NCI-H2029 treated with DMSO at 0.1 percent for 48 hours (cell line): ENCODE measurements at places on chromosomes 5 and 9.

GRCh38 chr5:9545136-9545991 is 511 bp downstream of the SEMA5A start:
- no peak for DNase-seq

DNA sequence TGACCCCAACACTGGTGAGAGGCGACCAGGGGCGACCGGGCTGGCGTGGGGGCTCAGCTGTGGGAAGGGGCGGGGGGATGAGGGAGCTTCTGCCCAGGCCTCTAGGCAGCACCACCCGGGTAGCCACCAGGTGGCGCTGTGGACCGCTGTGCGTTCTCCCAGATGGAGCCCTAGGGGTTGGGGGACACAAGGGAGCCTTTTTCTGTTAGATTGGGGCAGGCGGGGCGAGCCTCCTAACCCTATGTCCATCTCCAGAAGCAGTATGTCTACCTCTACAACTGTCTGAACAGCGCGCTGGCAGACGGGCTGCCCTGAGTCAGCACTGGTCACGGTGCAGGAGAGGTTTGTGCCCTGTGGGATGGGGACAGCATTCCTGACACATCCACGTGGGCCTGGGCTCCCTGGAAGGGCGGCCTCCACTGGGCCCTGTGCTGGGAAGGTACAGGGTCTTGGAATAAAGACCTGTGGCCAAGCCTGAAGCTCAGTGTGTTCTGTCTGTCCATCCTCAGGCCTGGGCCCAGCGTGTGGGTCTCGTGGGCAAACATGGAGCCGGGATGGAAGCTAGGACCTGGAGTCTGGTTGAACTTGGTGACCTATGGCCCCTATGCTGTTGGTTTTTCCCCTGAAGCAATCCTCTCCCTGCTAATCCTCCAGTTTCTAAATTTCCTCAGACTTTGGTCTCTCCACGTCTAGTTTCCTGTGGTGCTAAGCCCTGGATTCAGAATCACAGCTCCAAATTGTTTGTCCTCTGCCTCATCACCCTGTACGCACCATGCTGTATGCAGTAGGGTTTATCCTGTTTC is 23.1 kb upstream of the SPTLC1 start:
- DNase-seq, result no peak

- DNase-seq, result no peak
Observed at GRCh38 chr5:119338326-119338946, 17.4 kb upstream of the TNFAIP8 start.

- no peak for DNase-seq
Observed at GRCh38 chr9:132551556-132551955, 30.9 kb upstream of the BARHL1 start.

DNA sequence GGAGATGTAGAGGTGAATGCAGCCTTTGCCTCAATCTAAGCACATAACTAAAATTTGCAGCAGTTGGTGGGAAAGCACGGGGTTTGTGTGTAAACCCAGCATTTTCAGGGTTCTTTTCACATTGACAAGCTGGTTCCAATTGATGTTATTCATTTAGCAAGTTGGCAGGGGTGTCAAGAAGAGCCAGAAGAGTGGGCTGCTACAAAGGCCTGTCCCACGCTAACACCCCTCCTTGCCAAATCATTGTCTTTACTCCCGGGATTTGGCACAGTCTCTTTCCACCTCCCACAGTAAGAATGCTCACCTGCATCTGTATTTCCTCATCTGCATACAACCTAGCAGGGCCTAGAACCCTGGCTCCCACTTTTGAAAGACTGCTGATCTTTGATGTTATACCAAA is 11.8 kb downstream of the RGMB start:
- no peak for DNase-seq

- DNase-seq, result no peak
Observed at GRCh38 chr5:95238560-95239325, 46.2 kb downstream of the MCTP1 start.

GRCh38 chr5:131513780-131514179 is 121.2 kb downstream of the RAPGEF6 start:
- DNase-seq, result no peak

- DNase-seq, result no peak
Observed at GRCh38 chr5:41194339-41194738, 19.0 kb downstream of the C6 start.

- no peak for DNase-seq
Observed at GRCh38 chr5:150013931-150014330, 13.4 kb downstream of the HMGXB3 start.

- no peak for DNase-seq
Observed at GRCh38 chr5:18003784-18004183, 369.5 kb downstream of the TAF11L14 start.

- no peak for DNase-seq
Observed at GRCh38 chr9:123445981-123446610, 90.1 kb downstream of the CRB2 start.

GRCh38 chr9:75161116-75161857 is 73.0 kb downstream of the OSTF1 start:
- DNase-seq, result no peak

- no peak for DNase-seq
Observed at GRCh38 chr5:158770506-158770905, 329.2 kb downstream of the EBF1 start.

DNA sequence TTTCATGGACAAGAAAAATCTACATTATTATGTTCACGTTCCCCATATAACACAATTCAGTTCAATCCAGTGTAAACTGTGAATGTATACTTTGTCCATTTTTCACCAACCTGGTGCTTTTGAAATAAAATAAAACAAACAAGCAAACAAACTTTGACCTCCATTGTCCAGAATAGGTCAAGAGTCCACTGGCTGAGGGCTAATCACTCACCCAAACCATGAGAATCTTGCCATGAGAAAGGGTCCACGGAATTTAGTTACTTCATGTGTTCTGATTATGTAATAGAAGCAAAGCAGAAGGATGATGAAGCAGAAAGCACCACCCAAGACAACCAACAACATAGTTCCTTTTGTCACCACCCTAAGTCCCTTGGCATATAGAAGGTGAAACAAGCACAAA is 28.7 kb downstream of the DIAPH1 start:
- no peak for DNase-seq
